ENCODE measurements at places on chromosomes 16 and 17.

DNA sequence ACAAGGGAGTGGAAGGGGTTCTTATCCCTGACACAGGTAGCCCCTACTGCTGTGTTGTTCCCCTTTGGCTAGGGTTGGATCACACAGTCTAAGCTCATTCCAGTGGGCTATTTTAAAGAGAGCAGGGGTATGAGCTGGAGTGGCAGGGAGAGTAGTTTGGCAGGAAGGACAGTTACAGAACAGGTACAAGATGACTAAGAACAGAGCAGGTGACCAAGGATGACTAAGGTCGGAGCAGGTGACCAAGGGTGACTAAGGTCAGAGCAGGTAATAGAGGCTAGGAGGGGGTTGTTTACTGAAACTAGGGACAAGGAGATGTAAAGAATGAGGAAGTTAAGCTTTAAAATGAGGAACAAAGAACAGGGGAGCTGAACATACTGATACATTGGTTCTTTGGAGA is 58.8 kb downstream of the UTP18 start:
- no peak for DNase-seq

GRCh38 chr17:57643062-57643461 is 102.0 kb downstream of the CCDC182 start:
- DNase-seq = no peak

- no peak for DNase-seq
Measured at GRCh38 chr17:76912421-76913164, 44.4 kb downstream of the MGAT5B start.

GRCh38 chr16:889586-889985 is 81.2 kb downstream of the LMF1 start:
- DNase-seq = no peak

- DNase-seq = peak; percentile 76
Measured at GRCh38 chr16:87636050-87636684, 33.9 kb downstream of the JPH3 start.

- no peak for DNase-seq
Measured at GRCh38 chr16:52852978-52853377, 199.7 kb downstream of the CHD9NB start.

- DNase-seq = no peak
Measured at GRCh38 chr17:57467226-57467625, 210.9 kb downstream of the MSI2 start.

DNA sequence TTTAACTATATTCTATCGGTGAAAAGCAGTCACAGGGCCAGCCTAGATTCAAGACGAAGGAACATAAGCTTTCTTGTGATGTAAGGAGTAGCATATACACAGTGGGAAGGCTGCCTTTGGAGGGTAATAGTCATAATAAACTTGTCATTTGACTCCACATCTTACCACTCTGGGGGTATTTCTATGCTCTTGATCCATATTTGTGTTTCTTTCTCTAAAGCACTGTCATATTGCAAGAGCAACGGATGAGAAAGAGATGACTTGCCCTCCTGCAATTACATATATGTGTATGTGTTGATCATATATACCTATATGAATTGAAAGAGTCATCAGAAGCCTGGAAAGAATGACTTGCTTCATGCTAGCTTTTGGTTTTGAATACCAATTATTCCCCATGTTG is 225.4 kb upstream of the HS3ST3A1 start:
- no peak for DNase-seq

DNA sequence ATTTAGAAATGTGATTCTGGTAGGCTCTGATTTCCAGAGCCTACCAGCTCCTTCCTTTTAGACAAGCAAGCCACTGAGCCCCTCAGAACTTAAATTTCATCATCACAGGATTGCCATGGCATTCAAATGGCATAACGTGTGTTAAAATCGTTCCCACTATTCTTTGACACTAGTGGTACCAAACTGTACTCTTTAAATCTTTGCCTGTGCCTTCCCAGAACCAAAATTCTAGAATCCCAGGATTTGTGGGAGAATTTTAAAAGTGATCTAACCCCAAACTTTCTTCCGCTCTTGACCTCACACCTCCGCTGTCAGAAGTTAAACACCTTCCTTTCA is 287 bp upstream of the INTS2 start:
- no peak for DNase-seq

- DNase-seq = no peak
Measured at GRCh38 chr16:68273896-68274295, 9.6 kb downstream of the SLC7A6 start.

DNA sequence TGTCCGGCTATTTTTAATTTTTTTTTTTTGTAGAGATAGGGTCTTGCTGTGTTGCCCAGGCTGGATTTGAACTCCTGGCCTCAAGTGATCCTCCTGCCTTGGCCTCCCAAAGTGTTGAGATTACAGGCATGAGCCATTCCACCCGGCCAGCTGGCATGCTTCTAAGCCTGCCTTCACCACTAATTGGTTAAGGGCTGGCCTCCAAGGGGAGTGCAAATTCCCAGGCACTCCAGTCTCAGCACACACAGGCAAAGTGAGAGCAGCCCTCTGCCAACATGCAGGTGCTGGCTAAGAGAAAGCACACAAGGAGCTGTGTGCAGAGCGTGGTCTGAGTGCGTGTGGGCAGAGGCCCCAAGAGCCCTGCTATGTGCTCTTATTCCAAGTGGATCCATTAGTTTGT is 149.8 kb upstream of the HS3ST2 start:
- no peak for DNase-seq

- no peak for DNase-seq
Measured at GRCh38 chr17:45368651-45369050, 51.8 kb upstream of the MAP3K14 start.

DNA sequence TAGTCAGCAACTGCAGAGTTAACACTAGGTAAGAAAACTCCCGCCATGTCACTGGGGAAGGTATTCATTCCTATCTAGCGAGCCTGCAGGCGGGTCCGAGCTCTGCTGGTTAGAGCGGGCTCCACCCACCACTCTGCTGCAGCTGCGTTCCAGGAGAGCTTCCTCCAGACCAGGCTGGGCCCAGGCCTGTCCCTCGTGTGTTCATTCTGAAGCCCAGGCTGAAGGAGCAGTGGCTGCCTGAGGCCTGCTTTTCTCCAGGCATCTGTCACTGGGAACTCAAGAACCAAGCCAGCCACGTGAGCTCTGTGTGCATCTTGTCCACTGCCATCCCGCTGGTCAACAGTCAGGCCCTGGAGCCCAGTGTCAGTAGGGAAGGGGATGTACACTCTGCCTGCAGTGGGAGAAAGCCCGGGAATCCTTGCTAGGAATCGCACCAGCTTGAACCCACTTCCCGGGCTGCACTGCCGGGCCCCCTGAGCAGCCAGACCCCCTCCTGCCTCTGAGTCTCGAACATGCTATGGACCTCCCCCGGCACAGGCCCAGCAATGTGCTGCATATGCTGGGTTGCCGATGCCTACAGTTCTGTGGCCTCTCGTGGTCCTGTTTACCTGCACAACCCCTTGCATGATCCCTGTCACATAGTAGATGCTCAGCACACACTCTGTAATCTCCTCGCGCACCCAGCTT is 51.0 kb upstream of the ENPP7 start:
- no peak for DNase-seq

- DNase-seq = no peak
Measured at GRCh38 chr17:1150863-1151600, 28.7 kb downstream of the ABR start.

- DNase-seq = no peak
Measured at GRCh38 chr16:59848296-59848695, 1114.2 kb upstream of the GOT2 start.

- DNase-seq = no peak
Measured at GRCh38 chr16:87926246-87927194, 9.8 kb downstream of the CA5A start.

- DNase-seq = no peak
Measured at GRCh38 chr17:12928736-12929135, 89.1 kb downstream of the ELAC2 start.

GRCh38 chr17:19534562-19535149 is 1.0 kb downstream of the SLC47A1 start:
- no peak for DNase-seq

DNA sequence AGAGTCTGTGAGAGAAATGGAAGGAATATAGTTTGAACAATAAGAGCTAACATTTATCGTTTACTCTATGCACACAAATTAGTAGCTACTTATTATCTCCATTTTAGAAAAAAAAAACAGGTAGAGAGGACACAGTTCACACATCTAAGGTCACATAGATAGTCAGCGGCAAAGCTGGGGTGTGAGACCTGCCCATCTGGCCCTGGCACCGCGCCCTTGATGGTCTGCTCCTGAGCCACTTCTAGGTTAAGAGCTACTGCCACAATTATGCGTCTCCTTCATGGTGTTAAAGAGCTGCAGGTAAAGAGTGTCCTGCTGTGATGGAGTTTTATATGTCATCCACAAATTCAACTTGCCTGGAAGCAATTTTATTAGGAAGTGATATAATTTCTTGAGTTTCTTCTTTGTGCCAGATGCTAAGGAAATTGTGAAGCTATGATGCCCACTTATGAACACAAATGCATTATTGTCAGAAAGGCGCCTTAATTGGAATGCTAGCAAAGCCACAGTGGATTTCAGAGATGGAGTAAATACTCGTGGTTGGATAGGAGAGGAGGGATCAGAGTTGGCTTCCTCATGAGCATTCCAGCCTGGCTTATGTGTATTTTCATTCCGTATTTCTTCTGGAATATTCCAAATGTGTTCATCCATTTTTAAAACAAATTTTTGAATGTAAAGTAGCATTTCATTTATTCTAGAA is 21.3 kb upstream of the MFSD6L start:
- no peak for DNase-seq

DNA sequence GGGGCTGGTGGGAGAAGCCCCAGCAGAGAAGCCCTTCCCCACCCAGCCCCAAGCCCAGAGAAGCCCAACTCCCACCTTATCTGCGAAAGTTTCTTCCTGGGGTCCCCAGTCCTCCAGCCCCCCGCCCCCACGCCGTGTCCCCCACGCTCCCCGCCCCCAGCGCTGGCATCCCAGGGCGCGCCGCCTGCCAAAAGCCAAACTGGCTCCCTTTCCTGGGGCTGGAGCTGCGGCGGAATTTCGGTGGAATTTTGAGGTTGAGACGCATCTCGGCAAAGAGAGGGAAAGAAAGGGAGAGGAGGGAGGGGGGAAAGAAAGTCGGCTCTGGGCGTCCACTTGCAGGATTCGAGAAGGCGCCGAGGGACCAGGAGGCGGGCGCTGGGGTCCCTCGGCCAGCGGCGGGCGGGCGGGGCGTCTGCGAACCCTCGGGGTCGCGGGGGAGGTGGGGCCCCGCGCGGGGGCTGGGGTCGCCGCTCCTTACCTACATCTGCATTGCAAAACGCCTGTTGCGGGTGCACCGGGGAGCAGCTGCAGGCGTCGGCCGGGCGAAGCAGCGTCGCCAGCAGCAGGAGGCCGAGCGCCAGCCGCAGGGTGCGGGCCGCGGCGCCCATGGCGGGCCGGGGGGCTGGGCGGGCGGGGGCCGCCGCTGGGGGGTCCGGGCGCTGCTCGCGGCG is 571 bp downstream of the TIMP2 start:
- no peak for DNase-seq

DNA sequence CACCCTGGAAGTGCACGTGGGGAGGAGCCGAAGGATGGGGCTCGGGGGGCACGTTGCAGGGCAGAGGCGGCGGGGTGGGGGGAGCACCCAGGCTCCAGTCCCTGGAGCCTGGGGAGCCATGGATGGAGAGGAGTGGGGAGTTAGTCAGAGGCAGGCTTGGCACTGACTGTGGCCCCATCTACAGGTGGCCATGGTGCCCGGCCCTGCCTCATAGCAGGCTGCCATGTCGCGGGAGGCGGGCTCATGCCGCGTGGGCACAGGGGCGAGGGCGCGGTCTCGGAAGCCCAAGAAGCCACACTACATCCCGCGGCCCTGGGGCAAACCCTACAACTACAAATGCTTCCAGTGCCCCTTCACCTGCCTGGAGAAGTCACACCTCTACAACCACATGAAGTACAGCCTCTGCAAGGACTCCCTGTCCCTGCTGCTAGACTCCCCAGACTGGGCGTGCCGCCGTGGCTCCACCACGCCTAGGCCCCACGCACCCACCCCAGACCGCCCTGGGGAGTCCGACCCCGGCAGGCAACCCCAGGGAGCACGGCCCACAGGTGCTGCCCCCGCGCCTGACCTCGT is 3.0 kb downstream of the PRR35 start:
- DNase-seq = no peak

GRCh38 chr17:34979650-34980352 is 511 bp upstream of the LIG3 start:
- no peak for DNase-seq

DNA sequence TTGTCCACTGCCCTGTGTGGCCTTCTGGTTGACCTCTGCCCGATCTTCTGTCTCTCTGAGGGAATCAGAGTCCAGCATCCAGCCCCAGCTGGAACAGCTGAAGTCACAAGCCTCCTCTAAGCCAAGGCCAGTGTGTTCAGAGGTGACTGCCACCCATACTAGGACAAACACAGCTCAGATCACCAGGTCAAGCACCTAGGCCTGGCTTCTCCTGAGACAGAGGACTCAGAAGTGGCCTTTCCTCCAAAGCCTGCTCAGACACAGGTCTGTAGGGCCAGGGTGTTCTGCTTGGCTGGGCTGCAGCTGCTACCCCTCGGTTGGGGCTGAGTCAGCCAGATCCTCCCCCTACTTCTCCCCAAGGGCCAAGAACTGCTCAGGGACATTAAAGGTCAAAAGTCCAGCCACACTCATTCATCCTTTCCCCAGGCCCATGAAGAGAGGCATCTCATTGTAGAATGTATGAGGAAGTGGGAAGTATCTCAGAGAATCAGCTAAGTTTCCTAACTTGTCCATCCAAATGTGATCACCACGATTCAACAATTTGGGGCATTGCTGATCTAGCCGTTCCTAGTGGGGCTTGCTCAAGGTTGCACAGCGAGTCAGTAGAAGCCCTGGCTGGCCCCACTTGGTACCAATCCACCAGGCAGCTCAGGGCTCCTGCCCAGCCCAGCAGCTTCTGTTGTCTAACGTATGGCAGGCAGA is 7.6 kb downstream of the SLC46A1 start:
- DNase-seq = no peak

DNA sequence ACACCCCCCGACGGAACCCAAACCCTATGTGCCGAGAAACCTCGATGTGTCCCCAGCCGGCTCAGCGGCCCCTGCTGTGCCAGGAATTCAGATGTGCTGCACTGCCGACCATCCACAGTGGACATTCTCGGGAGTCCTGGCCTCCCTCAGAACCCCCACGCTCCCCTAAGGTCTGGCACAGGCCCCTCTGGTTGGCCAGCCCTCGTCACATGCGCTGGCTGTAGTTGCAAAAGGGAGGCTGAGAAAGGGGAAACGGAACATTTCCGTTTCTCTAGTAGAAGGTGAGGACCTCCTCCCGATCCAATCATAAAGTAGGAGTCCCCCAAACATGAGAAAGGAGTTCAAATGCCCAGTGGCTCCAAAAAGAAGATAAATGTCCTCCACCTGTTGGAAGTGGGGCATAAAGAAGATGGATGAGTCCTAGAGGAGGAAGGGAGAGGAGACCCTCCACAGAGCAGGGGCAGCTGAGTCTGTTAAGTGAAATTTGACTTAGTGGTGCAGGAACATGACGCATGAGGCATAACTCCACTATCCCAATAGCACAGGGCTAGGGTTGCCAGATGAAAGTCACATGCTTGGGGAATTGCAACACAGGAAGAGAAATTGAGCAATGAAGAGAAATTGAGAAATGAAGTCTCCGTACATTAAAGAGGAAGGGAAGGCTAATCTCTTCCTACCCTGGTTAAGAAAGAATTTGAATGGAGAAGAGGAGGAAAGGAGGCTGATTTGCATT is 49.3 kb upstream of the WSB1 start:
- DNase-seq = peak; percentile 27

GRCh38 chr17:78001182-78001581 is 42.7 kb downstream of the TNRC6C start:
- DNase-seq = no peak

All from CD4-positive, alpha-beta T cell treated with Interferon alpha-2 for 1 hour (primary cell).